ENCODE measurements at places on chromosomes 16 and 17.

GRCh38 chr17:7846765-7847661 is 7.9 kb upstream of the TMEM88 start:
- DNase-seq, result no peak

DNA sequence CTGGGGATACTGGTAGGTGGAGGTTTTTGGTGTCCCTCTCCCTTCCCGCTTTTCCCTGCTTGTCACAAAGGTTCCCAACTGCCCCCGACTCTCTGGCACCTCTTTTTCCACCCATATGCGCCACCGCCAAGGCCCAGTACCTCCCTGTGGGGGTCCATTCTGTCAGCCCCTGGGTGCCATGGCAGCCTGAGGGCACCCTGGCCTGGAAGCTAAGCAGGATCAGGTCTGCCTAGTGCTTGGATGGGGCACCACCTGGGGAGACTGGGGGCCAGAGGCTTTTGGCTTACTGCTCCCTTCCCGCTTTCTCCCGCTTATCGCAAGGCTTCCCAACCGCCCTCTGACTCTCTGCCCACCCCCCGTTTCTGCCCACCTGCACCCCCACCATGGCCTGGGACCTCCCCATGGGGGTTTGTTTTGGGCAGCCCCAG is 2286.4 kb downstream of the TP53TG3F start:
- DNase-seq, result no peak

DNA sequence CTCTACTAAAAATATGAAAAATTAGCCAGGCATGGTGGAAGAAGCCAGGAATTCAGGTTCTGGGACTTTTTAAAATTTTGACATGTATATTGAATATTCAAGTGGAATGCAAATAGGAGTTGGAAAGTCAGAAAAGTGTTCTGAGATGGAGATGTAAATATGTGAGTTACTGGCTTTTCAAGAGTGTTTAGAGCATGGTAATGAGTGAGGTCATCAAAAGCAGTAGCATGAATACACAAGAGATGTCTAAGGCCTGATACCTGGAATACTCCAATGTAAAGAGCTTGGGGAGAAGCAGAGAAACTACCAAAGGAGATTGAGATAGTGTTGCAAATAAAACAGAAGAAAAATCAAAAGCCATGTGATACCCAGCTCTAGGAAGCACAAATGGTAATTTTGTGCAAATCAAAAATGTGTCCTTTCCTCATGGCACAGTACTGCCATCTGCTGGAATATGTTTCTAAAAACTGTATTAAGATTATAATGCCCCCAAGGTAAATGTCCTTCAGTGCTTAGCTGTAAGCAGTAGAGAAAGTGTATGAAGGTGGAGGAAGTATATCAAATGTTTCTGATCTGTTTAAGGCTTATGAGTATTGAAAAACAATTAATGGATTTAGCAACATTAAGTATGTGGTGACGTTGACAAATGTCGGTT is 908.4 kb downstream of the KCNJ18 start:
- DNase-seq, result no peak

GRCh38 chr17:77480199-77480508 is 339.4 kb downstream of the SEC14L1 start:
- DNase-seq, result no peak

- DNase-seq, result no peak
Observed at GRCh38 chr16:87709677-87710076, 56.1 kb downstream of the KLHDC4 start.

GRCh38 chr16:84746875-84747274 is 47.1 kb downstream of the USP10 start:
- DNase-seq, result no peak

DNA sequence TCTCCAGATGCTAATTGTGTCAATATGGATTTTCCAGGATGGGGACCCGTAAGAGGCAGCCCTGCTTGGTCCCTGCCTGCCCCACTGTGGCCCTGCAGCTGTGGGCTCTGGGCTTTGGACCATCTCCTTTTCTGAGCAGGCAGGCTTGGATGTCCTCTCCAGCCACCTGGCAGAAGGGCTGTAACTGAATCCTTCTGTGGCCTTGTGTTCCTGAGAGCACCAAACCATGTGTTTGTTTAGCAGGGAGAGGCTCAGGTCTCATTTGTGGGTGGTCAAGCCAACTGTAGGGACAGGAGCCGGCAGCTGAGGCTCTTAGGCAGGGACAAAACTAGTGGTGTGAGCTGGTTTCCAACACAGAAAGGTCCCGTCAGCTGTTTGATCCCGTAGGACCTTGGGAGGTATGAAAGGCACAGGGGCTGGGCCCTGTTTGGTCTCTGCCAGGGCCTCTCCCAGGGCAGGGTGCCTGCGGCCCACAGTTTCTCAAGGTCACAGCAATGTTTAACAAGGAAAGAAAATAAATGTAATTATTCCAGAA is 18.5 kb downstream of the SEC14L5 start:
- DNase-seq, result no peak

DNA sequence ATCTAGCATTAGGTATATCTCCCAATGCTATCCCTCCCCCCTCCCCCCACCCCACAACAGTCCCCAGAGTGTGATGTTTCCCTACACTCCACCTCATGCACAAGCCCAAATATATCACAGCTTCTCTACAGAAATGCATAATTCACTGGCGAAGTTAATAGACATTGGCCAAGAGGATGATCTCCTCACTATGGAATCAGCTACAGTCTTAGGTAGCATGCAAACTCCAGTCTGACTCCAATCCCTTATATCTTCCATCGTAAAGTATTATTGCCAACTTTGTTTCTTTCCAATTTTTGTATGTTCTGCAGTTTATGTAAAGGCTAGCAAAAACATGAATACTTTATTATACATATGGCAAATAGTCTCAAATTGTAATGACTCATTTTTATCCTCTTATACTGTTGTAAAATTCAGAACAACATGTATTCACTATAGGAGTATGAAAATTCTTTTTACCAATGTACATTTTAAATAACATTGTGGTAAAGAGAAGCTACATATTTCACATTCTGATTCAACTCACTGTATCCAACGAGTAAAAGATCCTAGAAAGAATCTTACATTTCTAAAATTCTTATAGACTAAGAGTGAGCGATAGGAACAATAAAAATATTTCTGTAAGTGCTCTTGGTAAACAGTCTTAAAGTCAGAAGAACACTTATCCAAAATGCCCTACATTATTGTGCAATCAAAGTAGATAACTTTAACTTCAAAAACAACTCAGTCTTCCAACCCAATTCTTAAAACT is 871 bp downstream of the ABCA8 start:
- DNase-seq, result no peak

DNA sequence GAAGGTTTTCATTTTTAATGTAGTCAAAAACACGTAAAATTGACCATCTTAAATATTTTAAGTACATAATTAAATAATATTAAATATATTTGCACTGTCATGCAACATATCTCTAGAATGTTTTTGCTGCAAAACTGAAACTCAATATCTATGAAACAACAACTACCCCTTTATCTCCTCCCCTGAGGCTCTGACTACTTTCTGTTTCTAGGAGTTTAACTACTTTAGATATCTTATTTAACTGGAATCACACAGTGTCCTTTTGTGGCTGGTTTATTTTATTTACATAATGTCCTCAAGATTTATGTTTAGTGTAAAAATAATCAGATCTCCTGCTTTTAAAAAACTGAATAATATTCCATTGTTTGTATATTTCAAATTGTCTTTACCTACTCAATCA is 2003.9 kb downstream of the TP53TG3F start:
- no peak for DNase-seq

DNA sequence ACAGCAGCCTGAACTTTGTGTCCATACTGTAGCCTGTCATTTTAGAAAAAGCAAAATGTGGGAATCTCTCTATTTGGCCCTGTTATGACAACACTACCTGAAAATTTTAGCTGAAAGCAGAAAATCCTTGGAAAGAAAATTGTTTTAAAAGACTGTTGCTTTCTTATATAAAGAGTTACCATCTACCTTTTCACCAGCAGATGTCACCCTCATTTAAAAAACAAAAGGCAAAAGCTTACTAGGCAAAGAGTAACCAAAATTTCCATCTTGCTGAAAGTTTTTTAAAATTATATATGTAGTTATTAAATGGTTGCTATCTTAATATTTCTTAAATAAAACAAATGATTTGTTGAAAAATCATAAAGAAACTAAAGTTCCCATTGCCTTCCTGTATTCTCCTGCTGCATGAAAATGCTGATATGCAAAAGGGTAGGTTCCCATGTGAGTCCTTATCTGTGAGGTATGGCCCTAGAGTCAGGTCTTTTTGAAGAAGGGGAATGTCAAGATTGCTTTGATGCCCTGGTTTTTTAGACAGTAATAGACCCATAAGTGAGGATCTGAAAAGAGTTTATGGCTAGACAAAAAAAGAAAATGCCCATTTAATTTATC is 61.0 kb downstream of the TNRC6C start:
- DNase-seq, result no peak

All from stimulated activated CD4-positive, alpha-beta T cell treated with anti-CD3 and anti-CD28 coated beads, TNF-alpha, amount 100 ng/mL, for 4 hours (primary cell).